Stimulated activated CD4-positive, alpha-beta T cell treated with anti-CD3 and anti-CD28 coated beads, Interleukin-15, amount 100 ng/mL, for 24 hours (primary cell): ENCODE measurements at places on chromosomes 5 and 9.

GRCh38 chr9:83432104-83432627 is 106.0 kb downstream of the FRMD3 start:
- no peak for DNase-seq

- no peak for DNase-seq
These were observed 164.8 kb downstream of the DEPDC1B start for GRCh38 chr5:60535198-60535597.

DNA sequence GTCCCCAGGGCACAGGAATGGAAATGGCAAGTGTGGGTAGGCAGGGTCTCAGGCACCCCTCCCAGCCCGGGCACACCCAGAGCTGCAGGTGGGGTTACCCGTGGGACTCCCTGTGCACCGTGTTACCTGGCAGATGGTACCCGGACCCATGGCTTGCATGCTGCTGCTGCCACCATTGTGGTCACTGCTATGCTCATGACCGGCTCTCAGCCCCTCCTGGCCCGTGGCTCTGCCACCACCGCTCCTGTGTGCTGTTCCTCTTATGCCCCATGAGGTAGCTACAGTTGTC is 21.7 kb upstream of the HMCN2 start:
- no peak for DNase-seq

- DNase-seq, result no peak
These were observed 15.2 kb upstream of the TGFBI start for GRCh38 chr5:136013559-136013958.

DNA sequence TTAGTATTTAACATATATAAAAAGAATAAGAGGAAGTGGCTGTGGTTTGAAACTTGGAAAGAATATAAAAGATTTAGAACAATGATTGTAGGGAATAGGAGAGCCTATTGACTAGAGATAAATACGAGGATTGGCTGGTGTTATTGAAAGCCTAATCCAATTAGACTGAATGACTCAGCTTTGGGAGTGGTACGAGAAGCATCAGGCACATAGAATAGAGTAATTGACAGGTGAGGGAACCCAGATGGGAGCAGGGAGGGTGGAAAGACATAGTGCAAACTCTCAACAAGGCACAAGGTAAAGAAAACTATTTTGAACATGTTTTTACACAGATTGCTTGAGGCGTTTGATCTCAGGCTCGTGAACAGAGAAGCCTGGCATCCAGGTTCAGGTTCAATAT is 338.9 kb upstream of the KLF9 start:
- DNase-seq, result no peak

GRCh38 chr9:83582029-83582428 is 40.9 kb upstream of the IDNK start:
- no peak for DNase-seq

GRCh38 chr5:140324041-140324600 is 21.2 kb upstream of the PFDN1 start:
- DNase-seq, result no peak

- no peak for DNase-seq
These were observed 159.1 kb upstream of the ZNF608 start for GRCh38 chr5:124905256-124906130.

DNA sequence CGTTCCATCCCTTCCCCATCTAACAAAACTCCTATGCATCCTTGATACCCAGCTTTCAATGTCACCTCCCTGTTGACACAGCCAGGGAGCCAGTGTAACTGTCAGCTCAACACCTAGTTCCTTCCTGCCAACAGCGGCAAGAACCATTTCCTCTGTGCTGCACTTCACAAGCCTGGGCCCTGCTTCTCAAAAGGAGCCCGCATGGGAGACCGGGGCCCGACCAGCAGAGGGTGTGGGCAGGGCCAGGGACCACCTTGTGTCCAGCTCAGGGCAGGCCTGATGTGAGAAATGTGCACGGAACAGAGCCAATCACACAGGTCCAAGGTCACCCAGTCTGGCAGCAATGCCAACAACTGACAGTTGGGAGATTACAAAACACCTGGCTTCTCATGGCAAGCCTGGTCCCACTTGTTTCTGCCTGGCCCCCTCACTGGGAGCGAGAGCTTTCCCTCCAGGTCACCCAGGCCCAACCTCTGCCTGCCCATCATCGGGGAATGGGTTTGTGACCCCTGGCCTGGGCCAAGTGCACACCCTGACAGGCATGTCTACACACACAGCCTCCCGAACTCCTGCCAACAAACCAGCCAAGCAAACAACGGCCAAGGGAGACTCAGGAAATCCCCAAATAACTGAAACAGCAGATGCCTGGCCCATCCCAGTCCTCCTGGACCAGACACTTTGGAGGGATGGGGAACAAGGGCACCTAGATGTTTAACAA is 3.1 kb downstream of the RNF44 start:
- peak; percentile 53 for DNase-seq

DNA sequence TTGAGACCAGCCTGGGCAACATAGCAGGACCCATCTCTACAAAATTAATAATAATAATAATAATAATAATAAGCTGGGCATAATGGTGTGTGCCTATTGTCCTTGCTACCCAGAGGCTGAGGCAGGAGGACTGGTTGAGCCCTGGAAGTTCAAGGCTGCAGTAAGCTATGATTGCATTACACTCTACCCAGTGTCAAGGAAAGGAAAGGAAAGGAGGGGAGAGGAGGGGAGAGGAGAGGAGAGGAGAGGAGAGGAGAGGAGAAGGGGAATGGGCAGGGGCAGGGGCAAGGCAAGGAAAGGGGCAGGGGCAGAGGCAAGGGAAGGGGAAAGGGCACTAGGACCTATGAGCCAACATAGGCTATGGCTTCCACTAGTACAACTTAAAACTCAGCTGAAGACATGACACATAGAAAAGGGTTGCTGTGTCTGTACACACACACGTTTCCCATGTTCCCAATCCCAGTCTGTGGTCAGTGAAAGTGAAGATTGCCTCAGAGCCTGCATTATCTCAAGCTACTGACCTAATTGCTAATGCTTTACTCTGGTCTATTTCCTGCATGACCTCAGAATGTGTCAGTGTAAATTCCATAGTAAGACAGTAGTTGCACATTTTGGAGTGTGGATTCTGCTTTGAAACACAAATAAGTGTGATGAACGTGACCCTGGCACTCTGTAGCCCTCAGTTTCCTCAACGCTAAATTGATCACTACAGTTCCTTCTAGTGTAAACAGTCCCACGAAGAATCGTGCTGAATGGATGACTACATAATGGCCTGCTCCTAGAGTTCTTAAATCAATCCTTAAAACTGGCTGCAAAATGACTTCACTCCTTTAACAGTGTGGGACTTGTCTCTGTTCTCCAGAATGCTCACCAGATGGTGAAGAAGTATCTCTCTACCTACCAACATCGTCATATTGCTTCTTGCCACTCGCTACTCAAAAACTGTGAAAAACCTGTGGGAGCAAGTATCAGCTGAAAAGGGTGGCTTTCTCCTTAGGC is 497.0 kb downstream of the RAB3C start:
- DNase-seq, result no peak

GRCh38 chr9:100679834-100680233 is 102.0 kb downstream of the CAVIN4 start:
- DNase-seq, result no peak

- no peak for DNase-seq
These were observed 18.2 kb downstream of the FAF2 start for GRCh38 chr5:176466245-176466871.
